NCI-H69 (cell line): ENCODE measurements at places on chromosomes 5 and 9.

DNA sequence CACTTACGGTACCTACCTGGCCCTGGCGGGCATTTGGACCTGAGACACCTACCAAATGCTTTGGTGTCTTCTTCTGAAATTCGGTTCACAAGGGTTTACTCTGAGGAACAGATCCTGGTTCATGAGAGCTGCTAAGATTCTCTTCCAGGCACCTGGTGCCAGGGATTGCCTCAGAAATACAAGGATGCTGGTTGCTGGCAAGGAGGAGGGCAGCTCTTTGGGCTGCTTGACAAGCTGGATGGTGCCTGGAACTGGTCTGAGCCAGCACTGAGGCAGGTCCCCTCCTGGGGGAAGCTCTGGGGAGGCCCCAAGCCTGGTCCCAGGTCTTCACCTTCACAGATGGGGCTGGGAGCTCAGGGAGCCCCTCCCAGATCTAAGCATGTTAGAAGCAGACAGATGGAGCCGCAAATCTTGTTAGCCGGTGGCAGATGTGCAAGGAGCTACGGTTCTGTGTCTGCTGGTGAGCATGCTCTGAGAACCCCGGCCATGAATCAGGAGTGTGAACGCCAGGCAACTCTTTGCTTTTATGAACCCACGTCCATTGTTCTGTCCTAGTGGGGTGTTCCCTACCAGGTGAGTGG, 16.3 kb downstream of the FABP6 start:
- DNase-seq: peak; percentile 90

- peak; percentile 46 for DNase-seq
Measured at GRCh38 chr5:151886546-151887275, 37.9 kb downstream of the GLRA1 start.

GRCh38 chr9:109303900-109304299, 17.0 kb downstream of the EPB41L4B start:
- DNase-seq: no peak

GRCh38 chr5:143646961-143647360, 165.0 kb upstream of the HMHB1 start:
- peak; percentile 82 for DNase-seq

DNA sequence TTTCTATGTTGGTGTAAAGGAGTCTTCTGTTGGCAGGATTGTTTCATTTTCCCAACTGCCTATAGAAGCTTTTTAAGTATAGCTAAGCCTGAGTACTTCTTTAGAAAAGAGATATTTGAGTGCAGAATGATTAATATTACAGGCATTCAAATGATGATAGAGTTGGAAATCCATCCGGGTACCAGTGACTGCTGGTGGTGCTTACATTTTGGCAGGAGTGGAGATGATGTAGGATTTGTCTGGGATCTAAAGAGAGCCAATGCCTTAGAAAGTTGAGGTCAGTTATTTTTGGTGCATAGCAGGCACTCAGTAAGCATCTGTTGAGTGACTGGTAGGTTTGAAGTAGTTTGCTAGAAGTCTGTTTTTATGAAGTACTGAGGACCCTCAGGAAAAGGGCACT, 433.5 kb downstream of the DMAC1 start:
- DNase-seq: no peak

GRCh38 chr5:118791926-118792734, 196.2 kb downstream of the DTWD2 start:
- peak; percentile 81 for DNase-seq

DNA sequence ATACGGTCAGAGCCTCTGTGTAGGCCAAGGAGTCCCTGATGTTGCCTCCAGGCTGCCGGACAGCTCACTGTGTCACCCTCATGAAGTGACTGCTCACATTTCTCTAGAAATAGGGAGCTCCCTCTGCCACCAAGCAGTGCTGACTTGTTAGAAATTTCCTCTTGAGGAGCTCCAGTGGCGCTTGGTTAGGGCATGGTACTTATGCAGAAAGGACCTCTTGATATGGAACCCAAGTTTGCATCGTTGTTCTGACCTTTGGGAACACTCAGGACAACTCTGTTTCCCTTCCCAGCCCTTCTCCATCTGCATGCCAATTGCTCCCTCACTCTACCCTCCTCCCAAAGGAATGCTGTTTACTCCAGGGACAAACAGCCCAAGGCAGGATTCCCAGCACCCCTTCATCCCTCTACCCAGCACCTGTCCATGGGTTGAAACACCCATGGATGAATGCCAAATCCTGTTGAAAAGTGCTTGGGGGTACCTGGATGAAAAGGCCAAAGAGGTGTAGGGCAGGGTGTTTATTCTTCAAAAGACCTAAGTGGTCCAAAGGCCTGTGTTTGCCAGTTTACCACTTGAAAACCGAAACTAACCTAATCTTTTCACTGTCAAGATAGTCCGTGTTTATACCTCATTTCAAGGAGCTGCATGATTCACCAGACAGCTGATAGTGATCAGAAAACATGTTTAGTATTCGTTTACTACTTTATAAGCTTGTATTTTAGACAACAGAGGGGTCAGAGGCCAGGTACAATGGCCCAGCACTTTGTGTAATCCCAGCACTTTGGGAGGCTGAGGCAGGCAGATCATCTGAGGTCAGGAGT, 51.1 kb downstream of the KLF4 start:
- peak; percentile 58 for DNase-seq

- DNase-seq: peak; percentile 60
Measured at GRCh38 chr5:32076699-32077695, 97.1 kb downstream of the GOLPH3 start.

- peak; percentile 68 for DNase-seq
Measured at GRCh38 chr5:6424110-6424659, 24.5 kb upstream of the UBE2QL1 start.

DNA sequence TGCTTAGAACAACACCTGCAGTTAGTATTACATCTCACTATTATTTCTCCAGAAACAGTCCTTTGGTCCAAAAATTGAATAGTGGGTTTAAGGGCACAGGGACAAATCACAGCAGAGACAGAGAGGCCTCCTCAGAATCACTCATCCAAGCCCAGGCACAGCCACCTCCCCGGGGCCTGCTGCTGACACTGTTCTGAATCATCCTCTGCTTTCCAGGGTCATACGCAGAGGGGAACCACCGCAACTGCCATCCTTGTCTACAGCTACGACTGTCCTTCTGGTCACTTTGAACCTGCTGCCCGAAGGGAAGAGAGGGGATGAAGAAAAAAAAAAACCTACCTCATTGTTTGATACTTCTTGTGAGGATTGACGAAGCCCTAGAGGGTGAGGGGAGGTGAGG, 35.3 kb upstream of the MAN2A1 start:
- DNase-seq: no peak

DNA sequence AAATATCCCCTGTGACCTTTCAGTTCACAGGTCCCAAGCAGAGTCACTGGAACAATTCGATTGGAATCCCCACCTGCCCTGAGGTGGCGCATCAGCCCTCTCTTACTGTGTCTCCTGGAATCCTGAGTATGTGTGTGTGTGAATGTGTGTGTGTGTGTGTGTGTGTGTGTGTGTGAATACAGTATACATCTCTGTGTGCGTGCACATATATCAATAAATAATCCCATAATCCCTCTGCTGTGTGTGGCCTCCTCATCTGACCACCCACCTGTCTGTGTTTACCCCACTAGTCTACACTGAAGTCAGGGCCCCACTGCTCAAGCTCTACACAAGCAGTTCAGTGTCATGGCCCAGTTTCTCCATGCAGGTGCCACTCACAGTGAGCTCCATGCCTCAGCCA, 187.4 kb downstream of the ERCC6L2 start:
- DNase-seq: no peak

DNA sequence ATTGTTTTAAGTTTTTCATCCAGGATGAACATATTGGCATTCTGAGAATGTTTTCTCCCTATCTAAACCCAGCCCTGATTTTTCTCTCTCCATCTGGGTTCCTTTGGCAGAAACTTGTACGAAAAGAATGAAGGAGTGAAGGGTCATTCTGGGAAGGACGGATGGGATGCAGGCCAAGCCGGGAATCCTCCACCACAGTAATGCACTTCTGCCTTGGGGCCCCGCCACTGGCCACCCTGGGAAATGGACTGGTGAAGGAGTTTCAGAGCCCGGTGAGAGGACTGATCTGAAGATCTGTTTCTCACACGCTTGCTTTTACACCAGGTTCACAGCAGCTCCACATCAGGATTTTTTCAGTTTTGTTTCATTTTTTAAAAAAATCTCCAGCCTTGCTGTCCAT, 554.8 kb downstream of the BNC2 start:
- DNase-seq: no peak

DNA sequence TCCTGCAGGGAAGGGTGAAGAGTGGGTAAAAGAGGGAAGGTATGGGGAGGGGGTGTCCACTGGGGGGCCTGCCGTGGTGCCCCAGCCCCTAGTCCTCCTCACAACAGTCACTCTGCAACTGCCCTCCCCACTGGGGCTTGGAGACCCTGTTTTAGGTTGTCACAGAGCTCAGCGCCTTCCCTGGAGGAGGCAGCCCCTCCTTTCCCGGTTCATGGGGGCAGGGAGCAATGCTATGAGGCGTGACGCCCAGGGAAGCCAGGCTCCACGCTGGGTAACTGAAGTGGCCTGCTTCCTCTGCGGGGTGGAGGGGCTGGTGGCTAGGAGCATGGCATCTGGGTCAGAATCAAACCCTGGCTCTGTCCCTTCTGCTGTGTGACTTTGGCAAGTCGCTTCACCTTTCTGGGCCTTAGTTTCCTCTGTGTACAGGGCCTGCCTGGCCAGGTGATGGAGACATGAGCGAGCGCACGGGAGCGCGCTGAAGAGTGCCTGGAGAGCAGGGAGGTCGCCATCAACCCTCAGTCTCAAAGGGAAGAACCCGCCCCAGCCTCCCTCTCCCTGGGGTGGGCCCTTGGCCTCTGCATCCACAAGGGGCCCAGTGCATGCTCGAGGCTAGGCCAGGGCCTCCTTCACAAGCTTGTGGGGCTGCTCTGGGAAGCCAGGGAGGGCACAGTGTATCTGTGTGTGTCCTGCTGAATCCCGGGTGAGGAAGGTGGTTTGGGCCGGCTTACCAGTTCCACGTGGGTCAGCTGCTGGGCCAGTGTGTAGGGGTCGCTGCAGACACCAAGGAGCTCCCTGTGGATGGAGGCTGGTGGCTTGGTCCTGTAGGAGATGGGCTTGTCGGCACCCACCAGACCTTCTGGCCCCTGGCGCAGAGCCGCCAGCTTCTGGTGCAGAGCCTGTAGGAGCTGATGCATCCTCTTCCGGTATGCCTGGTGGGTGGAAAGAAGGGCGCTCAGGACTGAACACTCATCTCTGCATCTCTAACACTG, 56.4 kb upstream of the RNF130 start:
- no peak for DNase-seq

- DNase-seq: no peak
Measured at GRCh38 chr9:34252670-34253459, 74.0 kb downstream of the UBAP1 start.

- DNase-seq: no peak
Measured at GRCh38 chr9:121560921-121561320, 61.3 kb upstream of the GGTA1 start.

DNA sequence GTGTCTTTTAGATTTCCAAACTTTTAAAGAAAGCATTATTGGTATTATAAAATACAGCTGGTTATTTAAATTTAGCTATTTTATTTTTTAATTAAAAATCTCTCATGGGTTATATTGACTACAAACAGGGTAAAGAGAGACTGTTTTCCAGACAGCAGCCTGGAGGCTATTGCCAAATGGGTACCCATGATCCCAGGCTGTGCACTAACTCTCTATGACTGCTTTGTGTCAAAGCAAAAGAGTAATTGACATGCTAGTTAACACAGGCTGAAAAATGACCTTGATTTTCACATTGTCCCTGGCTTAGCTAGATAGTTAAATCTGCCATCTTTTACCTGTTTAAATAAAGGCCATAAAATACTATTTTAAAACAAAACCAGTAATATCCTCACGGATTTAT, 589.7 kb downstream of the ANXA1 start:
- DNase-seq: no peak

- peak; percentile 85 for DNase-seq
Measured at GRCh38 chr9:114805670-114806525, at the start of gene TNFSF15. TSS of gene TNFSF15 (minus strand) at chr9:114806039. CDS start at chr9:114806012, 27 bp downstream.

DNA sequence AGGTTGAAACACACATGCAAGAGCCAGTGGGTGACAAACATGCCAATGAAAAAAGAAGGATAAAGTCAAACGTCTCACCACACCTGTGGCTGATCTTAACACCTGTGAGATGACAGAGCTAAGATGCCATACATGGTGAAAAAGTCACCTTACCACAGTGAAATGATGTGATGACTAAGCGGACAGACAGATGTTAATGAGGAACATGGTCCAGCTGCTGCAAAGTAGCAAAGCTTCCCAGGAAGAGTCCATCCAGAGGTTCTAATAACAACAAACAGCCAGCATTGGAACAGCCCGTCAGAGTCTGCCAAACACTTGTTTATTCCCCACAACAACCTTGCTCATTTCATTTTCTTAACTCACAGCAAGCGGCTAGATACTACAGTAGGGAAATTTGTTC, 1.9 kb downstream of the KIAA1191 start:
- no peak for DNase-seq

GRCh38 chr9:8457055-8457454, 657.5 kb upstream of the DMAC1 start:
- DNase-seq: no peak

DNA sequence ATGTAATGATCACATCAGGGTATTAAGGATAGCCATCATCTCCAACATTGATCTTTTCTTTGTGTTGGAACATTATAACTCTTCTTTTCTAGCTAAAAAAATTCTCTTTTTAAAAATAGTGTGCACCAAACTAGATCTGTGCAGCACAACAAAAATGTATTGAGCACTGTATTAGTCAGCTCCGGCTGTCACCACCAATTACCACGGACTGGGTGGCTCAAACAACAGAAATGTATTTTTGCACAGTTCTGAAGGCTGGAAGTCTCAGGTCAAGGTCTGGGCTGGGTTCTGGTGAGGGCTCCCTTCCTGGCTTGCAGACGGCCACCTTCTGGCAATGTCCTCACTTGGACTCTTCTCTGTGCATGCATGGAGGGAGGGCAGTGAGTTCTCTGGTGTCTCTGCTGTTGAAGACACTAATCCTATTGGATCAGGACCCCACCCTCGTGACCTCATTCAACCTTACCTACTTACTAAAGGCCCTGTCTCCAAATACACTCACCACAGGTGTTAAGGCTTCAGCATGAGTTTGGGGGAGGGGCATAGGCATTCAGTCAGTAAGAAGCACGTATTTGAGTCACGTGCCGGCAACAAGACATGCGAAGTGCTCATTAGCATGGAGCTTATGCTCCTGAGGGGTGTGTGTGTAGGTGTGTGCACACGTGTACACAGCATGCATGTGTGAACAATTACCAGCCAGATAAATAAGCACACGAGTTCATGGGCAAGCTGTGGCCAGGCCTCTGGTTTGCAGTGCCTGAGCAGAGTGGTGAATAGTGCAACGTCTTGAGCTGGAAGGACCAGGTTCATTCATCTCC, 89.4 kb upstream of the SH3PXD2B start:
- DNase-seq: no peak

GRCh38 chr5:57509501-57510260, 27.1 kb upstream of the ACTBL2 start:
- DNase-seq: no peak

DNA sequence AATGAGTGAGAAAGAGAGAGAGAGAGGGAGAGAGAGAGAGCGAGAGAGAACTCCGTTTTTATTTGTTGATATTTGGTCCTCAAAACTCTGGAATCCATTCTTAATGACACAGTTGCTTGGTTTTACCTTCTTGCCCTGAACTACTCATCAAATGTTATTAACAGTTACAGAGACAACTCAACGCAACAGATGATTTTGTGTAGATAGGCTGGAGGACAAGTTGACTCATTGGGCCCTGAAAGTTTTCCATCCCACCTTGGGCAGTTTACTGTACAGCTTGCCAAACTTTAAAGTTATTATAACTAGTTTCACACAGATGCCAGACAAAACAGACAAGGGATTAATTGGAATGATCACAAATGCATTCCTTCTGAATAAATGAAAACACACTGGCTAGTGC, 339.9 kb downstream of the ARL15 start:
- no peak for DNase-seq

GRCh38 chr5:68729678-68730077, 364.1 kb upstream of the SLC30A5 start:
- no peak for DNase-seq
